Thyroid gland (tissue), 4 donors: ENCODE measurements at places on chromosomes 4 and X. TPM values are rescaled to one million over a fixed set of nuclear protein-coding genes. Genes with fewer than 3 reads are reported as not detected.

DNA sequence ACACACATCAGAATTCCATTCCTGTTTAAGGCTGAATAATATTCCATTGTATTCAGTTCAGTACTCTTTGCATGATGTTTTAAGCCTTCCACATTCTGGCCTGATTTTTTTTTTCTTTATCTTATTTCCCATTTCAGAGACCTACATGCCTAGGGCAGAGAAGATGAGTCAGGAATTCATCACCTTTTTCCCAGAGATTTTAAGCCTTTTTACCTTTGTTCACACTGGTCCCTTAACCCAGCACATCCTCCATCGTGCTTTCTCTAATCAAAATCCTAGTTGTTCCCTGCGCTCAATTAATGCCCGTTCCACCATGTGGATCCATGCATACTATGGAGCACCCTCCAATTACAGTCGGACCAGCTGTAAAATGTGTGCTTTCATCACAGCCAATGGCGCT is 245.1 kb downstream of the DHX15 start:
- DNase-seq = no peak

KLB gene
- 0.27 TPM for total RNA-seq

GRCh38 chrX:118698516-118699170 is 28.8 kb upstream of the IL13RA1 start:
- DNase-seq = no peak

GRCh38 chrX:22135994-22136684 is 104.0 kb downstream of the PHEX start:
- peak; percentile 12 for DNase-seq

GRCh38 chrX:73963682-73964081 is 340.3 kb upstream of the ZCCHC13 start:
- peak; percentile 23 for DNase-seq
